ENCODE measurements at places on chromosomes 2 and 18.
A peak's percentile ranks its signal among the peaks of the same experiment; 100 is the strongest.

- DNase-seq, result no peak
Observed at GRCh38 chr2:75954761-75955160, 244.0 kb upstream of the GCFC2 start.

- DNase-seq, result no peak
Observed at GRCh38 chr2:39091543-39091942, 29.3 kb downstream of the SOS1 start.

- DNase-seq, result no peak
Observed at GRCh38 chr18:8229787-8230186, 379.4 kb upstream of the RAB12 start.

- no peak for DNase-seq
Observed at GRCh38 chr18:5036523-5036922, 160.5 kb downstream of the AKAIN1 start.

DNA sequence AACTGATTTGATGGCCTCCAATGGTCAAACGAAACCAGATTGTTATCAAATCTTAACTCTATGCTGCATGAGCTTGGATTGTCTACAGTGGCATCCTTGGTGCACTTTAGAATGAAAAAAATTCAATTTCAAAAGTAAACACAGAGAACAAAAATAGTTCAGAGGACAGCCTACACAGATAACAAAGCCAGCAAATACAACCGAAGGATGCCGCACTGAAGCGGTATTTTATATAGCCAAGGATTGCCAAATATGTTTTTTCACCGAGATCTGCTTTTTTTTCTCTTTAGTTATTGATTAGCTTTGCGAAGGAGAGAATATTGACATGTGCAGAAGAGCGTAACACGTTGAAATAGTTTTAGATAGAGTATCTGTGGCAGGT, 72.0 kb downstream of the SLC4A3 start:
- DNase-seq, result no peak

DNA sequence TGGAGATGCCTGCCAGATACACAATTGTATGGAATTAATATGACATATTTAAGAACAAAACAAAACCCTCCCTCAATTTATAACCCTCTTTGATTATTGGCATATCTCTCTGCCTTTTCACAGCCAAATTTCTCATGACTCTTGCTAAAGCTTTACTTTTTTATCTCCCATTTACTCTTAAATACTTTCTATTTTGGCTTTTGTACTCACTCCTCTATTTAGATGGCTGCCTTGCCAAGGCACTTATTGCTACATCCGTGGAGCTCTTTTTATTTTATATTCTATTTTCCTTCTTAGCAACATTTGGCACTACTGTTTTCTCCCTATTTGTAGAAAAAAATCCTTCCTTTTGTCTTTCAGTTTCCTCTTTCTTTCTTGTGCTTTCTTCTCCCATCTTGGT, 466.4 kb upstream of the CWC22 start:
- DNase-seq, result no peak

DNA sequence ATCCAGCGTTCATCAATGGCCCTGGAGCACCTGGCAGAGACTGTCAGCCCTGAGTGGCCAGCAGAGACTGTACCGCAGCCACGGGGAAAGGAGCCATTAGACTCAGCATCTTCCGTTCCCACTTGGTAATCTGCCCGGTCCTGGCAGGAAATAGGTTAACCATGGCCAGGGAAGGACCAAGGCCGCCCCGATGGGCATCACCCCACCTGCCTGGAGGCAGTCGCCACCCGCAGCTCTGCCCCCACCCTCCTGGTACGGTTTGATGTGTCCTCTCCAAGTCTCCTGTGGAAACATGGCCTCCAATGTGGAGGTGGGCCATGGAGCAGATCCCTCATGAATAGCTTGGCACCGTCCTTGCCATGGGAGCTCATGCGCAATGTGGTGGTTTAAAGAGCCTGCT, 75.3 kb downstream of the RTP5 start:
- no peak for DNase-seq

DNA sequence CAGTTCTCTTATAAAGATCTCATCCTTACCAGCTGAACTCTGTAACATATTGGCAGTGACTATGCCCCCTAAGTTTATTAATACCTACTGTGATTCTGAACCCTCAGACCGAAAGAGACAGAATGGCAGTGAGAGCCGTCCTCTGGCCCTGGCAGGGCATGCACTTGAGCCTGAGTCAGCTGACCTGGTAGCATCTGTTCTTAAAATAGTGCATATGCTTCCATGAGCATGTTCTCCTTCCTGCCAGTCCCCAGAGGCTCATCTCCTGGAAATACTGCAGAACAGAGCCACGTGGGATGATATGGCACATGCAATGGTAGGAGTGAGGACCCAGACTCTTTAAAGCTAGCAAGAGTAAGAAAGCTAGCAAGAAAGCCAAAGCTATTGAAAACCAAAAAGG, 59.0 kb downstream of the RASGRP3 start:
- no peak for DNase-seq

- DNase-seq, result no peak
Observed at GRCh38 chr18:63264871-63265270, 54.7 kb downstream of the BCL2 start.

- no peak for DNase-seq
Observed at GRCh38 chr2:200483729-200484198, 26.1 kb downstream of the KCTD18 start.

DNA sequence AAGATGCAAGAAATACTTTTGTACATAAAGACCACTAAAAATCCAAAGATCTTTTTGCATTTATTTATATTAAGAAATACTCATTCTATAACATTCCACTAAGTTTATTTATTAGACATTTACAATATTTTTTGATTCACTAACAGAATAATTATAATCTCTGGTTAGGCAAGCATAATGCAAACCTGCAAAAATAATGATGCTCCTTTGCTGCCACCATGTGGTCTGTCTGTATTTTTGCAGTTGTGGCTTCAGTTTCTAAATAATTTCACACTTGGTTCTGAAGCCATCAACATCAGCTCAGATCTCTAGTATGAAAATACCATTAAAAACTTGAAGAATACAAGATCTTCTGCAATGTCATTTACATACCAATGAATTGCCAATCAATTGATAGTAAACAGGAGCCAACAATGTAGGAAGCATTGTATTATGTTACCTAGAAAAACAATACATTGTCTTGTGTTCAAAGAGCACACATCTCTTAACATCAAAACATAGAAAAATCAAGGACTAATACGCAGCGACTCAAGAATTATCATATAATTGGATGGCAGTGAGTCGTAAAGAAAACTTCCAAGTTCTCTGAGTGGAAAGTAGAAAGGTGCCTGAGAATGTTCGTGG, 28.8 kb upstream of the WDR75 start:
- peak; percentile 4 for DNase-seq

DNA sequence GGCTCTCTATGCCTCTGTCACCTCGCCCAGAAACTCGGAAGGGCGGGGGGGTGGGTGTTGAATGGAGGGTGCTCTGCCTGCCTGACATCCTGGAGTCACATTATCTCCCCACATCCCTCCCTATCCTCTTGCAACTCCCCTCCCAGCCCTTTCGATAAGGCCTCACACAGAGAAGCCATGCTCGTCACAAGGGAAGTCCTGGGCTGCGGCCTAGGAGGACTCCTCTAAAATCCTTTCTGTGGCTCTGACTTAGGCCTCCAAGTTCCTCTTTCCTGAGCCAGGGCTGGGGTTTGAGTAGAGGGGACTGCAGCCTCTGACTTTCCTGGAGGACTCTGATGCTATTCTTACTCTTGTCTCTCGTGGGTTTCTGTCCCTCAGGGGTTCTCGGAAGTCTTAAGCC, 75.0 kb upstream of the PKDCC start:
- no peak for DNase-seq

DNA sequence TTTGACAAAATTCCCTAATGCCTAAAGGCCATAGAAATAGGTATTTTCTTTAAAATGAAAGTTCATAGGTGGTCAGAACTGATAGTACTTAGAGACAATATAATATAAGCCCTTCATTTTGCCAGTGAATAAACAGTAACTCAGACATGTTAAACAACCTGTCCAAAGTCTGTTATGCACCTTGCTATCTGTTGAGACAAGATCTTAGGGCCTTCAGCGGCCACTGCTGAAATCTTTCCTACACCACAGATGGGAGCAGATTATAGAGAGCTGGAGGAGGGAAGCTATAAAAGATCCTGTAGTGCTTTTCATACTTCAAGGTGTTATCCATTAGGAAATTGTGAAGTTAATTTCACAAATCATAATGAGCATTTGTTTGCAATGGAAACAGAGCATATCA, 13.8 kb downstream of the CERKL start:
- no peak for DNase-seq

GRCh38 chr2:24850944-24851343, 57.7 kb downstream of the CENPO start:
- DNase-seq, result no peak

DNA sequence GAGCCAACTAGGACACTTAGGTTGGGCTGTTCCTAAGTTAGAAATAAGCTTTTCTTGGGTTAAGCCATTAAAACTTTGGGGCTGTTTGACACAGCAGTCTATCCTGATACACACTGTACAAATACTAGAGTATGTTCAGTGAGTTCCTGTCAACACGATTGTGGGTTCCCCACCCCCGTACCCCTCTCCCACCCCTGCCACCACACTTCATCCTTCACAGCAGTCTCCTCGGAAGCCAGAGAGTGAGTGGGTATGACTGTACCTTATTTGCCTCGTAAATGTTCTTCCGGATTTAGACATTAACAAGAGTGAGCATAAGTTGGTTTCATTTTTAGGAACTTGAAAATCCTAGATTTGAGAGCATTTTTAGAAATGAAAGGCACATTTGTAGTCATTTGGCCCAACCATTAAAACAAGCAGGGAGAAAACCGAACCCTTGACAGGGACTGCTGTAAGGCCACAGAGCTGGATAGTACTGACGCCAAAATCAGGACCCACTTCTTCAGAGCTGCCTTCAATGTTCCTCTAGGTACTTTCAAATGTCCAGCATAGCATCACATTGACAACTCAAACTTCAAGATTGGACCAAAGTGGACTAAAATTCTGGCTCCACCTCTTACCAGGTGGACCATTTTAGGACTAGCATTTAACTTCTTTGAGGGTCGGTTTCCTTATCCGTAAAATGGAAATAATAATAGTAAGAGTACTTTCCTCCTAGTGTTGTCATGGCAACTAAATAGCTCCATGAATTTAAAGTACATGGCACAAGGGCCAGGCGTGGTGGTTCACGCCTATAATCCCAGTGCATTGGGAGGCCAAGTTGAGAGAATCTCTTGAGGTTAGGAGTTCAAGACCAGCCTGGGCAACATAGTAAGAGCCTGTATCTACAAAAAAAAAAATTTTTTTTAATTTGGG, 166.3 kb upstream of the SERTAD2 start:
- peak; percentile 25 for DNase-seq

GRCh38 chr2:98374958-98375570, 28.8 kb downstream of the CNGA3 start:
- no peak for DNase-seq

- no peak for DNase-seq
Observed at GRCh38 chr2:201237486-201238123, 22.7 kb upstream of the CASP8 start.

- no peak for DNase-seq
Observed at GRCh38 chr18:21634588-21635199, 22.6 kb downstream of the SNRPD1 start.

- DNase-seq, result no peak
Observed at GRCh38 chr2:15601681-15602080, 10.0 kb downstream of the DDX1 start.

DNA sequence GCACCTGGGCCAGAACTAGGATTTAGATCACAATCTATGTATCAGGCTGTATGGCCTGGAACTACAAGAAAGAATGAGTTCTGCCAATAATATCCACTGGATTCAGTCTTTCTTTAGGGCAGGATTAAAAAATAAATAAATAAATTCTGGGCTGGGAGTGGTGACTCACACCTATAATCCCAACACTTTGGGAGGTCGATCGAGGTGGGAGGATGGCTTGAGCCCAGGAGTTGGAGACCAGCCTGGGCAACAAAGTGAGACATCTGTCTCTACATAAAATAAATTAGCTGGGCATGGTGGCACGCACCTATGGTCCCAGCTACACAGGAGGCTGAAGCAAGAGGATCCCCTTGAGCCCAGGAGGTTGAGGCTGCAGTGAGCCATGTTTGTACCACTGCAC, 8.1 kb downstream of the AMMECR1L start:
- no peak for DNase-seq

DNA sequence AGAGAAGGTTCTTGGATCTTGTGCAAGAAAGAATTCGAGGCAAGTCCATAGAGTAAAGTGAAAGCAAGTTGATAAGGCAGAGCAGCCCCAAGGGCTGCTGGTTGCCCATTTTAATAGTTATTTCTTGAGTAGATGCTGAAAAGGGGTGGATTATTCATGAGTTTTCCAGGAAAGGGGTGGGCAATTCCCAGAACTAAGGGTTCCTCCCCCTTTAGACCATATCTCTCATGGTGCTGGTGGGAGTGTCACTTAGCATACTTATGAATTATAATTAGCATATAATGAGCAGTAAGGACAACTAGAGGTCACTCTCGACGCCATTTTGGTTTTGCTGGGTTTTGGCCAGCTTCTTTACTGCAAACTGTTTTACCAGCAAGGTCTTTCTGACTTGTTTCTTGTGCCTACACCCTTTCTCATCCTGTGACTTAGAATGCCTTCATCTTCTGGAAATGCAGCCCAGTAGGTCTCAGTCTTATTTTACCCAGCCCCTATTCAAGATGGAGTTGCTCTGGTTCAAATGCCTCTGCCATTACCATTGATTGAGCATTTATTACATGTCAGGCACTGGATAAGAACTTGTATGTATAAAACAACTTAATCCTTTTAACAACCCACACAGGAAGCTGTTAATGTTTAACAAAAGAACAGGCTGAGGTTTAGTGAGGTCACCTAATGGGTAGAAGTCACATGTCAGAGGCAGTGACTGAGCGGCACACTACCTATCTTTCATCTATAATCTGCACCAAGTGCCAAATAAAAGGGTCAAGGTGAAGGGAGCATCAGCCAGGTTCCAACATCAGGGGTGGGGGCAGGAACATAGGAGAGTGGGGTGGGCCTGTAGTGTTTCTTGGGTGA, 250.9 kb downstream of the ICOS start:
- no peak for DNase-seq

DNA sequence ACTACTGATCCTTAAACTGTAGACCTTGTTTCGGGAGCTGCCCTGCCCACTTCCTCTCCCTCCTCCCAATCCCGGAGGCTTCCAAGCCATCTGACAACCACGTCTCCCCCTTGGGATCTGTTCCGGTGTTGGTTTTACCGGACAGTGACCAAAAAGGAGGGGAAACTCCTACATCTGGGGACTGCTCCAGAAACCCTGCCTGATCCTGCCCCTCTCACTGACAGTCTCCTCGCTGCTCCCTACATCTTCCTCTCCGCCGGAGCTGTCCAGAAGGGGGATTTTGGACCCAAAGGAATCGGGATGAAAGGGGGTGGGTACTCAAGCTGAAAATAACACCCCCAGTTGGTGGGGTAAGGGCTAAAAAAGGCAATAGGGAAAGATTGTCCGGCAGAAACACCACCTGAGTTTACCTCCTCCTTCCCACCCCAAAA, 1.5 kb downstream of the INO80D start:
- DNase-seq, result no peak
